T-helper 2 cell treated with Interferon-gamma antibody and Interleukin-4, amounts not matched to agents 5 μg/mL and 100 μg/mL, for 36 hours (primary cell): ENCODE measurements at places on chromosomes 1 and 21.

- no peak for DNase-seq
Observed at GRCh38 chr1:202708456-202709275, 1.6 kb downstream of the SYT2 start.

- no peak for DNase-seq
Observed at GRCh38 chr1:58480191-58480590, 66.3 kb downstream of the OMA1 start.

DNA sequence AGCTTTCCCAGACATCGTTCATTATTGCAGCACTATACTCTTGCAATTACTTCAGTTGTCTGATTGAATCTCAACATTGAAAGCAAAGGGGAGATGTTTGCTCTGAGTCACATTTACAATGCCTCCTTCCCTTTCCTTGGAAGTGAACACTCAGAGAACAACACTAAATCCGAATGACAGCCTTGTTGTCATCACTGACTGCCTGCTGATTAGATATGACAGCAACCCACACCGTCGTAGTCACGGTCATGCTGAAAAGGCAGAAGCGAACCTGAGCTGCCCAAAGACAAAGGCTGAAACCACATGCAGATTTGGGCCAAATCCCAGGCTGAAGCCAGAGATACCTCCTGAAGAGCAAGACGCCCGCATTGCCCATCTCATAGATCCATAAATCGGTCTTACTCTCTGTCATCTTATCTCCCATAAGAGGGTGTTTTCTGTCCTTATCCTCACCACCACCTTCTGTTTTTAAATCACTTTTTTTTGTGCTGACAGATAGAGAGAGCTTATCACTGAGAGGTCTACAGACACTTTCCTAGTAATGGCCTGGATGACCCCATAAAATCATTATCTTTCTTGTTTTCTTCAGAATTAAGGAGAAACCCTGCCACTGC, 47.5 kb downstream of the TMCO4 start:
- no peak for DNase-seq

- DNase-seq = no peak
Observed at GRCh38 chr1:228339766-228340685, 66.6 kb downstream of the TRIM11 start.

GRCh38 chr1:7638078-7638477, 133.0 kb upstream of the VAMP3 start:
- DNase-seq = no peak
